Activated T-cell treated with anti-CD3 and anti-CD28 coated beads for 1 hour (primary cell): ENCODE measurements at places on chromosomes 7 and 10.
A peak's percentile ranks its signal among the peaks of the same experiment; 100 is the strongest.

- no peak for DNase-seq
These were observed 8.0 kb upstream of the BEND7 start for GRCh38 chr10:13536674-13537366.

DNA sequence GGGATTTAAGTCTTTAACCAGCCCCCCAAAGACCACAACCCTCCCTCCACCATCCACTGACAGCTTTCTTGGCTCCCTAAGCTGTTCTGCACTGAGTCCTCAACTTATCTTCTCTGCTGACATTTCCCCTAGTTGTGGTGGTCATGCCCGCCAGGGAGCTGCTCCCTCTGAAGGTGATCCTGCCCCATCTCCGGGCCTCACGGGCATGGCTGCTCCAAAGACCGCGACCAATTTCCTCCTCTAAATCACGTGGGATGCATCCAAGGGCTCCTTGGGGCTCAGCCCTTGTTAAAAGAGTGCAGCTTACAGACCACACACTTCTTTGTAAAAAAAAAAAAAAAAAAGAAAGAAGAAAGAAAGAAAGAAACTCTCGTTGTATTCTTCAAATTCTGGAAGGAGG, 27.1 kb upstream of the KLF6 start:
- no peak for DNase-seq

GRCh38 chr7:117312593-117313580, 10.0 kb downstream of the WNT2 start:
- no peak for DNase-seq

DNA sequence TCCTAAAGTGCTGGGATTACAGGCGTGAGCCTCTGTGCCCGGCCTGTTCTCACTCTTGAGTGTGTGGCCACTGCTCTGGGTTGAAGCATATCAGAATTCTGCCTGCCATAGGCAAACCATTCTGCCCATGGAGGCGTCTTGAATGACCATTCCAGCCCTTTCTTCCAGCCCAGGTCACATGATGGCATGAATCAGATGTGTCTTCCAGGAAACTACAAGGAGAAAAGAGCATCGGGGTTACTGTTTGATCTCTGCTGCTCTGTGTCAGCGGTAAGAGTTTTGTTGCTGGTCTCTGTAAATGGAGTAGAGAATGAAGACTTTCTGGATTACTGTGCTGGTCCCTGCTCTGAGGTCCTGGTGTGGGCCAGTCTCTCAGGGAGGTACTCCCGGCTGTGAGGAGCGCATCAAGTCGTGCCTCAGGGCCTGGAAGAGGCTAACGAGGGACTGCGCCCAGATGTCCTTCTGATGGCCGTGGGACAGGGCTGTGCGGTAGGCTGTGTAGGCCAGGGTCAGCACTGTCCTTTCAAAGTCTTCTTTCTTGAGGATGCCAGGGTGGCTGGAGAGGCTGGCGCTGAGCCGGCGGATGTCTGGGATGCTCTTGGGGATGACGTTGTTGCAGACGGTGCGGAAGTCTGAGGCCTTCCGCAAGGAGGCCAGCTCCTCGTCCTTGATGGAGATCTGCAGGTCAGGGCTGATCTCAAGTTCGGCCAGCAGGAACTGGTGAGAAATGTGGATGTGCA, 5.8 kb upstream of the SLC13A4 start:
- no peak for DNase-seq

DNA sequence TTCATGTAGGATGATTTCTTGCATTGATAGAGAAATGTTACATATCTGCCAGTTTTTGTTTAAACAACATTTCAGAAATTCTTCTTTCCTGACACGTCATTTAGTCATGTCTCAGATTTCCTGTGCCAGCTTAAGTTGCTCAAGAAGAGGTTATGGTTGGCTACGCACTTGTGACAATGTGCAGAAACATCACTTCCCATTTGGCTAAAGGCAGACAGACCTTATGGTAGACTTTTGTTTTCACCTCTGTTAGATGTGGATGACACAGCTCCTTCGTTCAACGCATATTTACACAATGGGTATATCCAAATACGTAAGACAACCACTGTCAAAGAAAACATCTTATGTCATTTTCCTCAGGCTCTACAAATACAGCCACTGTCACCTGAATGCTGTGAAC, 125.8 kb downstream of the DOCK4 start:
- no peak for DNase-seq

GRCh38 chr10:266974-267425, 131.7 kb downstream of the ZMYND11 start:
- DNase-seq, result no peak

DNA sequence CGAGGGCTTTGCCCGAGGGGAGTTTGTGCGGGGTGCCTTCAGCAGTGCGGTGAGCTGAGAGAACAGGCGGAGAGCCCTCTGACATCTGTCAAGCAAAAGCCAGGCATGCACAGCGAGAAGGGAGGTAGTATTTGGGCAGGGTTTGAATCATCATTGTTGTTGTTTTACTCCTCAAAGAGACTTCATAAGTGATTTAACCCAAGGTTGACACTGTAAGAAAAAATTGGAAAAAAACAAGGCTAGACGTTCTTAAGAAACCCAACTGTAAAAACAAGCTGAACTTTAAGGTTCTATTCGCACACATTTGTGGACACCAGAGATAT, 1.3 kb downstream of the ADAM22 start:
- DNase-seq, result no peak

DNA sequence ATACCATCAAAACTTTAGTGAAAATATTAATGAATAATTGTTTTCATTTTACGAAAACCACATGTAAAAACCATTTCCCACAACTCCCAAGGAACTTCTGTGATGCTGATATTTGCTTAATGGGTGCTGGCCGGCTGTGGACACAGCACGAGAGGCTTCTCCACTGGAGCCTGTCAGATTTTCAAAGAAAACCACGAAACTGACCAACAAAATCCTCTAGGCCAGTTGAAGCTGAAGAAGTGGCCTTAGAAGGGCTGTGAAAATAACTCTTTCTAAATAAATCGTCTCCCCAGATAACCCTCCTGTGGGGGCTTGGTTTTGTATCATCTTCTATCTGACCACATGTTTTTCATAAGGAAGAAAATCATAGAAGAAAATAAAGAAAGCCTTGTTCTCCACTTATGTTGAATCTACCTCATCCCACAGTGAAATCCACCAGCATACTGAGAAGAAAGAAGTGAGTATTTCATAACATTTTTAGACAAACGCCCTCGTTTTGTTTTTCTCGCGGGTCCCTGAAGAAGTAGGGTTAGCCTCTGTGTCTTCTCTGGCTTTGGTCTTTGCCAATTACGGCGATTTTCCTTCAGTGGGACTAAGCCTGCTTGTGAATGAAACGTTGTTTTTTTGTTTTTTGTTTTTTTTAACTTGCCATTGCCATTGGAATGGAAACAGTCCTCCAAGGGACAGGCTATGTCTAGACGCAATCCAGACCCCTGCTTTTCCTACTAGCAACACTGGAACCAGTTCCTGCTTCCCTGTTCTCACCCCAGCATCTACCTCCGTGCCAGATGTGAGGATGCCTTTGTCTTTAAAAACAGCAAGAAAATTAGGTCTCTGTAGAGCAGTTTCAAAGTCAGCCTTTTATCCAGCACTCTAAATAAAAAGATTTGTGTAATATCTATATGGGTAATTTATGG, 123.9 kb downstream of the ADAM12 start:
- no peak for DNase-seq

- DNase-seq, result no peak
These were observed 50.0 kb upstream of the ITGB8 start for GRCh38 chr7:20280475-20281351.

- no peak for DNase-seq
These were observed 65.9 kb downstream of the FGFR2 start for GRCh38 chr10:121532292-121532864.

DNA sequence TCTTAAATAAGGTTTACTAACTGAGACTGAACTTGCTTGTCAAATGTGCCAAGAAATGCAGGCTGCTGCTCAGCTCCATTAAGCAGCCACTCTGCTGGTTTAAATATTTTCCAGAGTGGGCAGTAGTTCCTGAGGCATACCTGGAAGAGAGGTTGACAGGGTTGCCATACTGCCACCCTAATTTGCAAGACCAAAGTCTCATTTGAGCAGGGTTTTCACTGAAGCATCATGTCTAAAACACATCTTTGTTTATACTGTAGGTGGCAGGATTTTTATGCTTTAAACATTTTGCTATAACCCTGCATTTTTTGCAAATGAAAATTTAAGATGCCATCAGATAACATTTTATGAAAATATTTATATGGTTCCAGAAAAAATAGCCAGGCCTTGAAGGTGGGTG, 618.0 kb upstream of the LRRTM3 start:
- no peak for DNase-seq

DNA sequence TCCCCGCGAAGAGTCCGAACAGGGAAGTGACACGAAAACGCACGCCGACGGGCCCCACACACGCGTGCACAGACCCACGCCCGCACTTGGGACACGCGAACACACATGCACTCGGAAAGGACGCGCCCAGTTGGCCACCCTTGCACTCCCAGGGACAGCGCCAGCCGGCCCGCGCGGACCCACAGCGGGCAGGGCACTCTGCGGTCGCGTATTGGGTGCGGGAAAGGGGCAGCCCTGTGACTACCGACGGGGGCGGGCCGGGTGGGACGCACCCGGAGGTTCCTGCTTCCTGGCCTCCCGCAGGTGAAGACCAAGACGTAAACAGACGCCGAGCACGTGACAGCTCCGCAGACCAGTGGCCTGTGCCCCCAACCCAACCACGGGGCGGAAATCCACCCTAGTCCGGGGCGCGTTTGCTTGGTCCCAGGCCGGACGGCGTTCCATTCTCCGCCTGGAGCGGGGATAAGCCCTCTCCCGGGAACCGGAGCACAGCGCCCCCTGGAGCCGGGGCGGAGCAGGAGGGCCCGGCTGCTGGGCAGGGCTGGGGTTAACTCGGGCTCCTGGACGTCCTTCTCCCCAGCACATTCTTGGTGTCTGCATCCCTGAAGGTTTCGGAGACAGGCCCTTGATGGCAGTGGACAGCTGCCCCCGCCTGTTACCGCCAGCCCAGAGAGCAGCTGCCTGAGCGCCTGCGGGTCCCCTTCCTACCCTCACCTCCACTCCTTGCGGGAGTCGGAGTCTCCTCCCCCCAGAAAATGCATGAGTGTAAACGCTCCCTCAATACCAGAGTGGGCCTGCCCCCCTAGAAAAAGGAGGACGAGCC, 2.0 kb upstream of the LZTS2 start:
- DNase-seq, result peak; percentile 65

DNA sequence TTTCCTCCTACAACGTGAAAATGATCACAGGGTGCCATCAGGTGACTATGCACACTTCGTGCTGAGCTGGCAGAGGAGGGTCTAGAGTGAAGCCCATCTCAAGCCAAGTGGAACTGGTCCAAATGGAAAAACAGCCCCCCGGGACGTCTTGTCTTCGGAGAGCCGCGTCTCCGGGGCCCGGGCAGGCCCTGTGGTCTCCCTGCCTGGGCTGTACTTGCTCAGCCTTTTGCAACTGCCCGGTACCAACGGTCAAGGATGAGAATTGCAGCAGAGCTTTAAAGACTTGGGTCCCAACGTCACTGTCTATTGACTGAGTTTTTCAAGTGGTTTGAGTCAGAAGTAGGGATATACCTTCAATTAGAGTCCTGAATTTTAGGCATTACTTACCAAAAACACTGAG, 315.5 kb downstream of the PTPRN2 start:
- no peak for DNase-seq

- DNase-seq, result no peak
These were observed 49.7 kb downstream of the ADCY1 start for GRCh38 chr7:45623740-45624391.

DNA sequence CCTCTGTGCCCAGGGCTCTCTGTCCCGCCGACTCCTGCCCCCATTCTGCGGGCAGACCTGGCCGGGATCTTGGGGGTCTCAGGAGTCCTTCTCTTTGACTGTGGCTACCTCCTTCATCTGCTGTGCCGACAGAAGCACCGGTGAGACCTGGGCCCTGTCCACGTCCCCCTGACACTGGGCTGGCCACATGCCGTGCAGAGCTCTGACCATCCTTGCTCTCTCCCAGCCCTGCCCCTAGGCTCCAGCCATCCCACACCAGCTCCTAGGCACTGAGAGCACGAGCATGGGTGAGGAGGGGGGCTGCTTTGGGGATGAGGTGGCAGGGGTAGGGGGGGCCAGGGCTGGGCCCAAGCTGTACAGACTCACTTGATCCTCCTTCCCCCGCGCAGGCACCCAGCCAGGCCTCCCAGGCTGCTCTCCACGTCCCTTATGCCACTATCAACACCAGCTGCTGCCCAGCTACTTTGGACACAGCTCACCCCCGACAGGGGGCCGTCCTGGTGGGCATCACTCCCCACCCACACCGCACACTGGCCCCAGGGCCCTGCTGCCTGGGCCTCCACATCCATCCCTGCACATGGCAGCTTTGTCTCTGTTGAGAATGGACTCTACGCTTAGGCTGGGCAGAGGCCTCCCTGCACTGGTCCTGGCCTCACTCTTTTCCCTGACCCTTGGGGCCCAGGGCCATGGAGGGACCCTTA, 4.8 kb upstream of the PILRB start:
- DNase-seq, result no peak

DNA sequence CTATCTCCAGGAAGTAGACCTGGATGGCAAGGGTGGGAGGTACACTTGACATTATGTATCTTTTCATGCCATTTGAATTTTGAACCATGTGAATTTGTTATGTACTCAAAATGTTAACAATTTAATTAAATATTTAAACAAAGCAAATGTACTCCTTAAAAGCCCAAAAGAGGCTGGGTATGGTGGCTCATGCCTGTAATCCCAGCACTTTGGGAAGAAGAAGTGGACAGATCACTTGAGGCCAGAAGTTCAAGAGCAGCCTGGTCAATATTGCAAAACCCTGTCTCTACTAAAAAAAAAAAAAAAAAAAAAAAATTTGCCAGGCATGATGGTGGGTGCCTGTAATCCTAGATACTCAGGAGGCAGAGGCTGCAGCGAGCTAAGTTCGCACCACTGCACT, 136.9 kb upstream of the ASAH2 start:
- no peak for DNase-seq

DNA sequence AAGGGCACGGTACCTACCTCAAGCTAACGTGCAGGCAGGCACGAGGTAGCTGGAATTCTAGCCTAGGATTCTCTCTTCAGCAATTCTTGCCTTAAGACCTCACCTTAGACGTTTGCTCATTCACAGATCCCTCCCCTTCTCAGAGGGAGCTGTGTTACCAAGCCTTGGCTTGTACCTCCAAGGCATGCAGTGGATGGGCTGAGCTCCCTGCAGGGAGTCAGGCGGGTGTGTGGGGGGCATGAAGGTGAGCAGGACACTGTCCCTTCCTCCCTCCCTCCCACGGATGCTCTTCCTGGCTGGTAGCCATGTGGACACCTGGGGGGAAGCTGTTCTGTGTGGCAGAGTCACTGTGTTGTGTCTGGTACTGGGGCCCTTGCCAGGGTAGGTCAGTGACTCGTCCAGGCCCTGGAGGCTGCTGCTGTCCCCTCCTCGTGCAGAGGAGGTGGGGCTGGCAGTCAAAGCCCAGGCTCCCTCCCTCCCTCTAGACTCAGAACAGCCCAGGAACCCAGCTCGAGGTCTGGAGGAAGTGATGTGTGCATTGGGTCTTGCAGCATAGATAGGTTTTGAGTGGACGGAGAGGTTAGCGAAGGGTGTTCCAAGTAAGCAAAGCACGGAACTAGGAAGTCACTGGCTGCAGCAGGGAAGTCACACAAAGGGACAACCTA, 222.2 kb upstream of the SH2B2 start:
- DNase-seq, result no peak

- no peak for DNase-seq
These were observed 4.8 kb upstream of the TRDMT1 start for GRCh38 chr10:17206210-17206709.
